ENCODE measurements at places on chromosomes 6 and 20.

GRCh38 chr6:134689177-134689576, 260.7 kb downstream of the ALDH8A1 start:
- DNase-seq = no peak

GRCh38 chr6:18664401-18664800, 277.3 kb downstream of the RNF144B start:
- DNase-seq = no peak

GRCh38 chr6:87436435-87436834, 28.7 kb downstream of the CFAP206 start:
- DNase-seq = peak; percentile 84

DNA sequence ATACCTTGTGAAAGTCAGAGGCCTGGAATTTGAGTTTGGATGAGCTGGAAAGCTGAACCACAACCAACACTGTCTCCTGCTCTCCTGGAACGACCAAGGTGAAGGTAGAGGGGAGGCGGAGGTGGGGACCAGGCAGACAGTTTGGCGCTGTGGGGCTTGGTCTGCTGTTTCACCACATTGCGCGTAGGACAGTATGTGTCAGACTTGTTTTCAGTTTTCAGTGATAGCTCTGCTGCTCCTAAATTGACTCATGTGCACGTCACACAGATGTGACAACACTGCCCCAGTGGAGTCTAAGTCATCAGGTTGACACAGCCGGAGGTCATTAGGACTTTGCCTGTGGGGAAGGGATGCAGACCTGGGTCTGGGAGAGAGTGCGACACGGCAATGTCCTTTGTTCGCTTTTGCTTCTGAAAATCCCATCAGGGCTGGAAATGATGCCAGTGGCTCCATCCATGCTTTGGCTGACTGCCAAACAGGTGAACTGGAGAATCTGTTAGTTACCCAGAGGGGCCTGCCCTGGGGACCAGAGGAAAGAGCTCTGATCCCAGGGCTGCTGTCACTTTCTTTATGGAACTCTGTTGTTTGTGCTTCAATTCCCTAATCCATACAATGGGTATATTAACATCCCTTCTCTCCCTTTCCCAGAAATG, 255.5 kb downstream of the CDC5L start:
- DNase-seq = no peak

DNA sequence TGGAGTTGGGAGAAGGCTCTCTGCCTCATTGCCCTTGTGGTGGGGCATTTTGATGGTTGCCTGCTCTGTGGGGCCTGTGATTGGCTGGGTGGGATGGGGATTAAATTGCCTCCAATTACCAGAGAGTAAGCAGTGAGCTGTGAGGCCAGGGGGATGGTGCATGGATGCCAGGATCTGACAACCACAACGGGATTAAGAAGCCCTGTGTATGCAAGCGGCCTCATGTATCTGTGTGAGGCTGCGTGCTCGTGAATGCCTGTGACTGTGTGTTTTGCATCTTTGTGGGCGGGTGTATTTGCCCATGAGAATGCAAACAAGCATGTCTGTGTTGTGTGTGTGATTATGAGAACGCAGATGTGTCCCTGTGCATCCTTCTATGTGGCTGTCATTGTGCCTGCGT, 46.1 kb downstream of the CD40 start:
- DNase-seq = no peak

- no peak for DNase-seq
Observed at GRCh38 chr6:168808232-168808631, 367.2 kb downstream of the SMOC2 start.

GRCh38 chr20:33460711-33461110, 17.1 kb upstream of the SNTA1 start:
- DNase-seq = no peak

GRCh38 chr6:152236370-152237097, 400.6 kb downstream of the SYNE1 start:
- no peak for DNase-seq

- no peak for DNase-seq
Observed at GRCh38 chr6:38320358-38320757, 319.4 kb downstream of the BTBD9 start.

DNA sequence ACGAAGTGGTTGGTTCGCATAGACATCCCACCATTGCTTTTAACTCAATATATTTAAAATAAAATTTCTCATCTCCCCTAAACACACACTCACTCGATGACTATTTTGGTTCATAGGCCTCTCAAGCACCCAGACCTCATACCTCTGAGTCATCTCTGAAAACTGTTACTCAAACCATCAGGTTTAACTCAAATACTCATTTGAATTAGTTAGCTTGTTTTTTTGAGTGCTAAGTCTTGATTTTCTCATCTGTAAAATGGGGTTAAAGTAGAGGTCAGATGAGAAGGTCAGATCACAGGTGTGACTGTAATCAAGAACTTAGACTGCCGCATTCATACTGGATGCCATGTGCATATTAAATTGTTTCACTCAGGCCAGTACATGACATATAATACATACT, 243.9 kb upstream of the TENT5A start:
- DNase-seq = peak; percentile 66

DNA sequence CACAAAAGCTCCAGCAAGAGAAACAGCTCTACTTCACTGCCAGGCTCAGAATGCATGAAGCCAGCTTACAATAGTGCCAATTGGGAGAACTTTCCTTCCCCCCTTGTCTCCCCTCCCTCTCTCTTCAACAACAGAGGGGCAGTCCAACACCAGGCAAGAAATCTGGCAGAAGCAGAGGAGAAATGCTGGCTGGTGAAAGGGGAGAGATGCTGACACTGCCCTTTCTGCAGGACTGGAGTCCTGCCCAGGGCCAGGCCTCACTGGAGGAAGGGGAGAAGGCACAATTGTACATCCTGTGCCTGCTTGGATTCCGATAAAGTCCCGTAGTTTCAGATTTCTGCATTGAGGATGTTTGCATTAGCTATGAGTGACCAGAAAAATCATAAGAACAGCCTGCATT, 148.6 kb downstream of the LRRC1 start:
- no peak for DNase-seq

DNA sequence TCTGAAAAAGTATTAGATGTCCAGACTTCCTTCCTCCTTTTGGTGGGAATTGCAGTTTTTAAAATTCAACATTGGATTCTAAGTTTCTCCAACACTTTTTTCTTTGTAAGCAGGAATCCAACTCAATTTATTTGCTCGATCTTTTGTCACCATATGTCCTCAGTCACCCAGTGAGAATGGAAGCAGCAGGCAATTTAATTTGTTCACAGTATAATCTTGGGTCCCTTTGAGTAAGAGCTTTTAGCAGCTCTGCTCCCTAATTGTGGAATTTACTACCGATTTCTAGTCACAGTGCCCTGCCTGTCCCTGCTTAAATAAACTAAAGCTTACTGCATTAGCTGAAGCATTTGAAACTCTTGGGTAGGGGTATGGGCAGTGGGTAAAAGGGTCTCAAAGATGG, 98.6 kb downstream of the BTBD3 start:
- DNase-seq = no peak

- no peak for DNase-seq
Observed at GRCh38 chr6:87397656-87398055, 10.1 kb upstream of the CFAP206 start.

GRCh38 chr6:80942911-80943310, 809.6 kb downstream of the TENT5A start:
- no peak for DNase-seq

- DNase-seq = no peak
Observed at GRCh38 chr6:112574190-112574589, 227.1 kb downstream of the RFPL4B start.

DNA sequence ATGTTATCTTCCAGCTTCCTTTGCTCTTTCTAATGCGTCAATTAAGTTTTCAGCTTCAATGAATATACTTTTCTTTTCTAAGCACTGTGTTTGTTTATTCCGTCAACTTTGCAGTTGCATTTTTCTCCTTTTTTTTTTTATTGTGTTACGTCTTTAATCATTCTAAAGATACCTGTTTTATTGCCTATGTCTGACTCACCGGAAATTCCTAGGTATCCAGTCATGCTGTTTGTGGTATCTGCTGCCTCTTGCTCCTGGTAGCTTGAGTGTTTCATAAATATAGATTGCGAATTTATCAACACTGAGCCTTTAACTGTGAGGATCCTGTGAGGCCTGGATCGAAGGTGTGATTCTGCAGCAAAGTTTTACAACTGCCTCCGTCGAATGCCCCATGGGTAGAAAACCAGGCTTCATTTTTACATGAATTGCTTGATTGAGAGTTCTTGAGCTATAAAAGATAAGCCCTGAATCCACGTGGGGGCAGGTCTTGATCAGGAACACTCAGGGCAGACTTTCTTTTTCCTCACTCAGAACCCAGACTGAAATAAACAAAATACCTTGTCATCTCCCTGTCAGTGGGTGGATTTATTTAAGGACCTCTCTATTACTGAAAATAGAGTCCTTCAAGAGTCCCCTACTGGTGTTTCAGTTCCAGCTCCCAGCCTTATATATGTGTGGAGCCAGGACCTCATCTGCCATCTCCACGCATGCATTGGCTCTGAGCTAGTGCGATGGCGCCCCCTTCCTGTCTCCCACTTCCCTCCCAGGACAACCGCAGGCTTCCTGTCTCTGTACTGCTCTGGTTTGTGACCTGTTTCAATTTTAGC, 60.1 kb upstream of the LRRC1 start:
- DNase-seq = peak; percentile 67

DNA sequence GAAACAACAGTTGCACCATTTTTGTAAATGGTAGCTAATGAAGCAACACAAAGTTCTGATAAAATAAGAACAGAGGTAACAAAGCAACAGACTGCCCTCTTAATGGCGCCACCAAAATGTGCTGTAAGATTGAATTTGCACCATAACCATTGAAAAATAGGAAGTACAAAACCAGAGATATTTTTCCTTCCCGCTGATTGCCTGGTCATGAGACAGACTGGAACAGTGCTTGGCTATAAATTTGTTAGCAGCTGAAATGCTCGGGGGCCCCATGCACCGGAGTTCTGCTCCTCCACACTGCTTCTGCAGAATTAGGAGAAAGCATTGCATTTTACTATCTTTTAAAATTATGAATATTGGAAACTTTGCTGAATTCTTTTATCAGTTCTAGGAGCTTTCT, 164.4 kb upstream of the QKI start:
- no peak for DNase-seq

DNA sequence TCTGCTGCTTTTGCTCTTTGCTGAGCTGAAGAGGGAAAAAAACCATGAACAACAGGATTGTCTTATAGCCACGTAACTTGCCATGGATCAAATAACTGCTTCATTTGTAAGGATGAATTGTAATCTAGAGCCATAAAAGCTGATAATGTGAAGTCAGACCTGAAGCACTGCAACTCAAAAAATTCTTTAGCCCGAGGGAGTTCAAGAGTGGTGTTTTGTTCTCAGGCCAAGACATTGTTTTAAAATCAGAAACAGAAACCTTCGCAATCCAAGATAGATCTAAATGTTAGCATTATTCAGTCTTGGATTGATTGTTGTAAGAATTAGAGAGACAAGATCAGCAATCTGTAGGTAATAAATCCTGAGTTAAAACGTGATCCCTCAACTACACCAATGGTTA, at the start of gene TRAPPC3L:
TSS of gene TRAPPC3L (minus strand) at position 34 of the 400 bp plus-strand sequence. CDS start 170 bp downstream, outside the sequence.
- DNase-seq = no peak

GRCh38 chr6:87182321-87182720, 27.0 kb downstream of the ZNF292 start:
- DNase-seq = no peak

DNA sequence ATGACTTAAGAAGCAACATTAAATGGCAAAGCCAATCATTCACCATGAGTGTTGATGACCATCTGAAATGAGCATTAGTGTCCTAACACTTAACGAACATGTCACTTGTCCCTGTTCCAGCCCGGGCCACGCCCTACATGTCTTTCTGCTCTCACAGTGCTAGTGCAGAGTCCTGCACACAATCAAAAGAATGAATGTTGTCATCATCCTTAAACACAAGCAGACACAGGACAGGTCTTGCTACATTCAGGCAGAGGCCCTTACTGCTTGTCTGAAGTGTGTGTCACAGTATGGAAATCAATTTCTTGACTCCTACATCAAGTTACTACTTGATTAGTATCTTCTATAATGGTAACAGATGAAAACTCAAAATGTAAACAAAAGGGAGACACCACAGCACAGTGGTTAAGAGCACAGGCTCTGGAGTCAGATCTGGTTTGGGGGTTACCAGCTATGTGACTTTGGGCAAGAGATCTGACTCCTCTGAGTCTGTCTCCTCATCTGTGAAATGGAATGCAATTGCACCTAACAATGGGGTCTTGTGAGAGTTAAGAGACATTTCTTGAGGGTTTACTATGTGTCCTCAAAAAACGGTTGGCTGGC, 17.4 kb downstream of the UBE2V1 start:
- no peak for DNase-seq
